AG10803 (cell line): ENCODE measurements at places on chromosomes 1 and 21.

DNA sequence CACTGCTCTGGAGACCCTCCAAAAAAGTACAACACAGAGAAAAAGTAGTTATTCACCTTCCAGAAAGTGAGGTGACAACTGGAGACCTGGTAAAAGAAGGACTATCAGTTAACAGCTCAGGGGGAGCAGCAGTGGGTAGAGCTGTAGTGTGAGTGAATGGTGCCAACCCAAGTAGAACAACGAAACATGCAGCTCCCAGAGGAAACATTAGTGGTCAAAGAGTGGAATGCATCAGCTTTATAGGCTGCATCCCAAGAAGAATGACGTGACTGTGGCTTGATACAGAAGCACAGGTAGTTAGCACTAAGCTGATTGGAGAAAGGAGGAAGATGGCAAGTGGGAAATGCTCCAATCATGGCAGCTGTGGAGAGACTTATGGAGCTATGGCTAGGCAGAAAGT is 275.7 kb upstream of the CAMK1G start:
- DNase-seq = no peak

DNA sequence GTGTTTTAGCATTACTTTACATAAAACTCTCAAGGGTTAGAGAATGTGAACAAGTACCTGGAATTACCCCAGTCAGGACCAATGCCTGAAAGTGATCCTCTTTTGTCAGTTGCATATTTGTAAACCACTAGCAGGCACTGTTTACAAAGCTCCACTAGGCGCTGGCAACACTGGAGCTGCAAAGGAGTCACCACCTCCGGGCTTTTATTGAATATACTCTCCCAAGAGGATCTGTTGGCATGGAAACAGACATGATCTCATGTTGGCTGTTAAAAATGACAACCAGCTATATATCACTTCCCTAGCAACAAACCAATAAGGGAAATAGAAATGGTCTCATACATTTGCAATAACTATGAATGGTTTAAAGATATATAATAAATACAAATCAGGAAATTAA is 116.0 kb downstream of the TTLL7 start:
- peak; percentile 66 for DNase-seq

DNA sequence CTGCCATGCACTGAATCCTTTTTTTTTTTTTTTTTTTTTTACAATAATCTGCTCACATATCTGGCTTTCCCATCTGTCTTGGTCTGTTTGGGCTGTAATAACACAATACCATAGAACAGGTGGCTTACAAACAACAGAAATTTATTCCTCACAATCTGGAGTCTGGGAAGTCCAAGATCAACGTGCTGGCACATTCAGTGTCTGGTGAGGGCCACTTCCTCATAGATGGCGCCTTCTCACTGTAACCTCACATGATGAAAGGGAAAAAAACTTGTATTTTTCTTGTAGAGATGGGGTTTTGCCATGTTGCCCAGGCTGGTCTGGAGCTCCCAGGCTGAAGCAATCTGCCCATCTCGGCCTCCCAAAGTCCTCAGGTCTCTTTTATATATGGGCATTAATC is 13.0 kb upstream of the PARP1 start:
- no peak for DNase-seq

DNA sequence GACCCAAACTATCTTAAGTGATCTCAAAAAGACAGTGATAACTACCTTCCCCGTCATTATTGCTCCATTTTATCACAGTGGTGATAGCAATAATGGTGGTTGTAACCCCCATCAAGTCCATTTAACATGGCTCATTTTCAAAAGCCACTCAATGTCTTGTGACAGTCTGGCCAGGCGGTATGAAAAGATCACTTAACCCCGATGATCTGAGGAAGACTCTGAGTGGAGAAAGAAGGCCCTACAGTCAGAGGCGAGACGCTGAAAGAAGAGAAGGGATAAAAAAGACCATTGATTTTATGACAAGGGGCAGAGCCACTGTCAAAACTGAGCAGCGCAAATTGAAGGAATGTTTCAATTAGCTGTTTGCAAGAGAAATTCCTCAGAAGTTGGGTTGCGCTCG is 417.2 kb upstream of the PBX1 start:
- DNase-seq = no peak
